ENCODE measurements at places on chromosomes 11 and 22.

GRCh38 chr11:102653744-102654291 lies 28.7 kb upstream of the MMP20 start:
- no peak for DNase-seq

DNA sequence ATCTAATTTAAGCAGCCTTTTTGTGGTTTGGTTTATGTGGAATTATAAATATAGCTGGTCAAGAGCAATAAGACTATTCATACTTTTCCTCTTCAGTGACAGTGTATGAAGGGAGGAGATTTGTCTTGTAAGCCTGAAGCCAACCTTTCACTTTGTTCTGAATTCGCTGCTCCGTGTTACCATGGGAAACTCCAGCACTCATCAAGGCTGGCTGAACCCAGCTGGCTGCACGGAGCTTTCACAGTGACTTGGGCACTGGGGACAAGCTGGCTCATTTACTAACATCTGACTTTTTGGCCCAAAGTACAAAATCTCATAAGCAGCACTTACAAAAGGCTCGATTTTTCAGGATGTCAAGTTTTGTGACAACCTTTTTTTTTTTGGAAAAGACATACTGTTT lies 120.4 kb upstream of the GRIA4 start:
- no peak for DNase-seq

DNA sequence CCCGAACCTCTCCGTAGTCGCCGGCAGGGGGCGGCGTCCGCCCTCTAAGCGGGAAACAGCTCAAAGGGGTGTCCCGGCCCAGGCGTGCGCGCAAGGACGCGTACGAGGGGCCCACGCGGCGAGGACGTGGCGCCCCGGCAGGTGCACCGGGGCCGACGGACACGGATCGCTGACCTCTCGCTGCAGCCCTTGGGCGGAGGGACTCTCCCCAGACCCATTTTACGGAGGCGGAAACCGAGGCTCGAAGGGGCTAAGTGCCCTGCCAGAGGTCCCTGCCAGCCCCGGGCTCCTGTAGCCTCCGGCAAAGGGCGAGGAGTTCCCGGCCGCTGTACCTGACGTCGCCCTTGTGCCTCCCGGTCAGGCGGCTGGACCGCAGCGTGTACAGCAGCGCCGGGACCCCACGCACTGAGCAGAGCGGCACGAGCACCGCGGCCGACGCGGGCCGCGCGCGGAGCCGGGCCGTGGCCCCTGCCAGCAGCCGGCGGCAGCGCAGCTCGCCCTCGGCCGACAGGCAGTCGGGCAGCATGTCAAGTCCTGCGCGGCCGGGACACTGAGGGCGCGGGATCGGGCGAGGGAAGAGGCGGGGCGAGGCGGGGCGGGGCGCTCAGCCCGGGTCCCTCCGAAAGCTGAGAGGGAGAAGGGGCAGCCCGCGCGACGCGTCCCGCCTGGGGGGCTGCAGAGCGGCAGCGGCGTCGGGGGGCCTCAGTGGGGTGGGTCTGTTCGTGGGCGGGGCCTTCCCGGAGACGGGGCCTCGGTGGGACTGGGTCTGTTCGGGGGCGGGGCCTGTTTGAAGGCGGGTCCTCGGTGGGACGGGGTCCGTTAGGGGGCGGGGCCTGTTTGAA lies at the start of gene NUDT8:
TSS of gene NUDT8 (minus strand) at position 552 of the 842 bp plus-strand sequence. CDS start at position 526, 26 bp downstream.
- no peak for DNase-seq

GRCh38 chr11:119506436-119506835 lies 83.5 kb upstream of the THY1 start:
- DNase-seq, result no peak

DNA sequence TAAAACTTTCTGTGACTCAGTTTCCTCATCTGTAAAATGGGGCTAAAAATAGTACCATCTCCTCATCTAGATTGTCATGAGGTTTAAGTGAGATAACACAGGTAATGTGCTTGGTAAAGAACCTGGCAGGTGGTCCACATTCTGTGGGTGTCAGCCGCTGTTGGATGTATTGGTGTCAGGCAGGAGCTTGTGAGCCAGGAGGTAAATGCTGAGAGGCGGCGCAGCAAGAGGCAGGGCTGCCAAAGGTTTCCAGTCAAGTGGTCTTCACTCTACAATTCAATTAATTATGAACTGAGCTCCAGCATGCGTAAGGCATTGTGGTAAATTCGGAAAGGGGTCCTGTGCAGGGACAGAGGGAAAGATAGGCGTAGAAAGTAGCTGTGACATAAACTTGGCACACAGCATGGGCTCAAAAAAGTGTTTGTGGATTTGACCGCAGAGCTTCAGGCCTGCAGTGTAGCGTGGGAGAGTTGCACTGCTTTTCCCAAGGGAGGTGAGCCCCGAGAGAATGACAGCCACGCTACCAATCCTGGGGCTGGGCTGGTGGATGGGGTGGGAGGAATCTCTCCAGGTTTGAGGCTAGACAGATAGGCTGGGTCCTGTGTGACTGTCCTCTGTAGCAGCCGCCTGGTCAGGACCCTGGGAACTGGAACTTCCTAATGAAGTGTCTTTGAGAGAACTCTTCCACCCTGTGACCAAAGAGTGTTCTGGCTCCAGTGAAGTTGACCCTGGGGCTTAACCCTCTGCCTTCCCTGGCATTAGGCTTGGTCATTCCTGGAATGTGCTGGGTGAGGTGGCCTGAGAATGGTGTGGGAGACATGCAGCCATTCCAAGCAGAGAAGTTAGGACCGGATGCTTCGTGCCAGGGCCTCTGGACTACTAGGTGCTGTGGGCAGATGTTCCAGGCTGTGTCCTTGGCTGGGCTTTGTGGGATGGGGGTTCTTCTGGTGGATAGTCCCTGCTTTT lies 122.4 kb downstream of the FEZ1 start:
- DNase-seq, result no peak

- DNase-seq, result no peak
These were observed 689 bp downstream of the TAF10 start for GRCh38 chr11:6611092-6611962.

GRCh38 chr11:266676-267439 lies 11.3 kb upstream of the NLRP6 start:
- DNase-seq, result no peak

- no peak for DNase-seq
These were observed 23.5 kb upstream of the ANKK1 start for GRCh38 chr11:113363996-113364641.

DNA sequence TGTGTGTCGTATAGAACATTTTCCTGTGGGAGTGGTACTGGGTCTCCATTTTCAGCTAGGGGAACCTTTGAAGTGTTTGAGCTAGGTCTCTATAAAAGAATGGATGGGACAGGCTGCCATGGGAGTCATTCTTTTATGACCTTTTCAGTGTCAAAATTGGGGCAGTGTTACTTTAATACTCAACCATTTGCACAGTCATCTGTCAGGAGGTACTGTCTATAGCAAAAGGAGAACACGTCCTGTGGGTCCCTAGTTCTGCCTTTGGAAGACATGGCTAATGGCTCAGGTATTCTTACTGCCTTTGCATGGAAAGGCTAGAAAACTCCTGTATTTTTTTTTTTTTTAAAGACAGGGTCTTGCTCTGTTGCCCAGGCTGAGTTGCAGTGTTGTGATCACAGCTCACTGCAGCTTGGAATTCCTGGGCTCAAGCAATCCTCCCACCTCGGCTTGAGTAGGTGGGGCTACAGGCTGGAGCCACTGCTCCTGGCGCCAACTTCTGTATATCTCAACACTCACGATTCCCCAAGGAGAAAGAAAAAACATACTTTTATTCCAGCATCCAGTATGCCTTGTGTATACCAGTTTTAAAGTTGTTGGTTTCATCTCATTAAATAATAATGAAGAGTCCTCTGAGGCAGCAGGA lies 2.1 kb upstream of the ATF4 start:
- DNase-seq, result no peak

DNA sequence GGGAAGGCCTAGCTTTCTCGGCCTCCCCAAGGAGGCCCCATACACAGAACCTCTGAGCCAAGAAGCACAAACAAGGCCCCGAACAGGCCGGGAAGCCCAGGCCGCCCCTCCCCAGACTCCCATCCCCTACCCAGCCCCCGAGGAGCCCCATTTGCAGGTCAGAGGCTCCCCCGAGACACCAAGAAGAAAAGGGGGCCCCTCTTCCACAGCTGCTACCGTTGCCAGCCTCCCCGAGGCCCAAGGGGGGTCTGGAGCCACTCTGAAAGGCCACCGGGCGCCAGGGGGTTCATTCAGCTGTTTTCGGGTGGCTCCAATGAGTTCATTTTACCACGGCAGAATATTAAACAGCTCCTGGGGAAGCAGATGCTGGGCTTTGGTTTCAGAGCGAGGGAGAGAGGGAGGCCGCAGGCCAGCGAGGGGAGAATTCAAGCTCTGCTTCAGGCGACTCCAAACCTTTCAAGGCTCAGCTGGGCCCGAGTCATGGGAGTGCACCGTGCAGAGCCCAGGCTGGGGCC lies 28.5 kb downstream of the MN1 start:
- DNase-seq, result no peak

GRCh38 chr22:47178339-47178738 lies 415.9 kb downstream of the TBC1D22A start:
- no peak for DNase-seq

- DNase-seq, result no peak
These were observed 128.0 kb downstream of the RBFOX2 start for GRCh38 chr22:35900483-35901168.

GRCh38 chr11:33668468-33668825 lies 32.2 kb downstream of the C11orf91 start:
- DNase-seq, result no peak

DNA sequence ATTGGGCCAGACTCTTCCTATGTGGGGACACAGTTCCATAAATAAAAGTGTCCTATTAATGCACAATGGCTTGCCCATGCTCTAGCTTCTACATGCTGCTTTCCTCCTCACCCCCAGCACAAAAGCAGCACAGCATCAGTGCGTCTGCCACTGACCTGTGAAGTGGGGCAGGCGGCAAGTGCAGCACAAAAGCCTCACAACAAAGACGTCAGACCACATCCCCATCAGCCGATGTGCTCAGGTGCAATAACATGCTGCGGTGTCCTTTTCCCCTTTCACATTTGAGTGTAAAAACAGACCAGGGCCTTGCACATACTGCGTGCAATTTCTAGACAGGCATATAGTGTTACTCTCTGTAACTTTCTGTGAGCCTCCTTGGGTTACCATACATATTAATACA lies 12.8 kb downstream of the DKK3 start:
- no peak for DNase-seq

- no peak for DNase-seq
These were observed 107.2 kb downstream of the SWAP70 start for GRCh38 chr11:9771071-9771511.

DNA sequence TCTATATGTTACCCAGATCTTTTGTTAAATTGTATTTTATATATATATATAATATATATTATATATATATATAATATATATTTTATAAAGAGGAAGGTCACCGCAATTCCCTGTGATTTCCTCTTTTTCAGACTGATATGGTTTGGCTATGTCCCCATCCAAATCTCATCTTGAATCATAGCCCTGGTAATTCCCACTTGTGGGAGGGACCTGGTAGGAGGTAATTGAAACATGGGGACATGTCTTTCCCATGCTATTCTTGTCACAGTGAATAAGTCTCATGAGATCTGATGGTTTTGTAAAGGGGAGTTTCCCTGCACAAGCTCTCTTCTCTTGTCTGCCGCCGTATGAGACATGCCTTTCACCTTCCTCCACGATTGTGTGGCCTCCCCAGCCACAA lies 157.6 kb downstream of the RAB38 start:
- no peak for DNase-seq

DNA sequence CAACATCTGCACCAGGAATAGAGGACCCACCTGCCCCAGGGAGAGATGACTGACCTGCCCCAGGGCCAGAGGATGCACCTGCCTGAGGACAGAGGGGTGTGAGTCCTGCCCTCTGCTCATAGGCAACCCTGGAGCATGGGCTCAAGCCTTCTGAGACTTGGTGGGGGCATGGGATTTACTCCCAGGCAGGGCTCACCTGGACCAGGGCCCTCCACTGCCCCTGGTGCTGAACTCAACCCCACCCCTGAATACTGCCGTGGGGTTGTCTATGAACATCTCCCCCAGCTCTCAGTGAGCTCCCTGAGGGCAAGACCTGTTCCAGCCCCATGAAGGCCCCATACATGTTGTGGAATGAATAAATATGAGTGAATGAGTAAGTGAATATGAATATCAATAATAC lies 33.8 kb upstream of the MUC5AC start:
- no peak for DNase-seq

Data from GM12864 (cell line).